Activated T-cell treated with anti-CD3 and anti-CD28 coated beads, Interleukin-2, amount 50 U/mL, for 4 hours (primary cell): ENCODE measurements at places on chromosomes 2 and 18. TPM values are rescaled to one million over a fixed set of nuclear protein-coding genes. Genes with fewer than 3 reads are reported as not detected.

GRCh38 chr2:146632707-146633106 is 1212.1 kb upstream of the ACVR2A start:
- DNase-seq, result no peak

DNA sequence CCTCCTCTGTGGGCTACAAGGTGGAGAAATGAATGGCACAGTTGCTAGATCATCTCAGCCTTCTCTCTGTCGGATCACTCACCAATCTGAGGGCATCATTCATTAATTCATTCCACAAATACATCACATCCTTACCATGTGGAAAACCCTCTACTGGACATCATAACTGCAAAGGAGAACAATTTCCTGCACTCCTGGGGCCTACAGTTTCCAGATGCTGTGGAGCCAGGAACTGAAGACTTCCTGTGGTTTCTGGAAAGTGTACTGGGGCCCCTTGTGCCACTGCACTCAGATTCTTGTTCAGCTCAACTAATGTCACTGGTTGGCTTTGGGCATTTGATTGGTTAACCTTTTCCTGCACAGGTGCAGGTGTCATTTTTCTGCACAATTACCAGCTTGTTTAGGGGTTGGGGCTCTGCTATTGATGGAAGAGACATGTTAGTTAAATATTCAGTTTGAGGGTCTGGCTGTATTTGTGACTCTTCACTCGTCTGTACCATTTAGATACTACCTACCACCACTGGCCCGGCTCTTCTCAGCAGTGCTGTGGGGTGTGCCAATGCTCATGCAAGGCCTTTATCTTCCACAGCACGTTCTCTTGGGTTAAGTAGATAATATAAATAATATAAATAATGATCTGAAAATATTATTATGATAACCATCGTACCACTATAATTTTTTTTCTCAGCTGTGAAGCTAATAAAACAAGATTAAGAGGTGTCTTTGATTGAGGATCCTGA is 427.3 kb downstream of the TSN start:
- DNase-seq, result no peak

GRCh38 chr2:179106676-179107428 is 56.9 kb upstream of the CCDC141 start:
- DNase-seq, result no peak

DNA sequence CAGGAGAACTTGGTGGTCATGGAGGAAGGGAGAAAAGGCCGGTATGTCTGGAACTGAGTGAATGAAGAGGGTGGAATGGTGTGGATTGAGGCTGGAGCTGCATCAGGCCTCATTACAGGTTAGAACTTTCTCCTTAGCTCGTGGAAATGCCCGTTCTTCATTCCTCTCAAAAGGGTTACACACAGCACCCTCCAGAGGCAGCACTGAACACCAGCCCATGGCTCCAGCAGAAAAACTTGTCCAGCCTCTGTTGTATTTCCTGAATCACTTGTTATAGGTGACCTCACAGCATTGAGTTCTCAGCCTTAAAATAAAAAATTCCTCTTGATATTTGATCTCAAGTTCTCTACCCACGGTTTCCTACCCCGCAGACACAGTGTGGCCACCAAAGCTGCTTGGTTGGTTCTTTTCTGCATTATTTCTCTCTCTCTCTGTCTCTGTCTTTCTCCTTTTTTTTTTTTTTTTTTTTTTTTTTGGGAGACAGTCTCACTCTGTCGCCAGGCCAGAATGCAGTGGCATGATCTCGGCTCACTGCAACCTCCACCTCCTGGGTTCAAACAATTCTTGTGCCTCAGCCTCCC is 89.6 kb downstream of the ITGB1BP1 start:
- DNase-seq, result no peak

DNA sequence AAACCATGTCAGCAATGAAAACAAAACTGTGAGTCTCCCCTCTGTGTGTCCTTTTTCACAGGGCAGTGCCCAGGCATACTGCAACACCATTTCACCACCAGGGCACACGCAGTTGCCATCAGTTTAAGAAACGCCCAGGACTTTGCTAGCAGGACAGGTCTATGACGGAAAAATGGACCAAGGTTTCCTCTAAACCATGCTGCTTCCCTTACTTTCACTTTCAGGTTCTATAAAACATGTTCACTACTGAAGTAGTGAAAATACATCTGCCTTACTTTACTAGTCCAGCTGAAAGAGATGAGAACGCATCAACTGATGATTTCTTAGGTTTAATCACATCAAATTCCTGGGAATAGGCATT is 110.5 kb downstream of the TCF4 start:
- DNase-seq, result no peak

GRCh38 chr18:63339920-63340484 is 20.4 kb upstream of the BCL2 start:
- peak; percentile 43 for DNase-seq

GRCh38 chr2:223442847-223443246 is 159.3 kb downstream of the SCG2 start:
- DNase-seq, result no peak

- no peak for DNase-seq
Measured at GRCh38 chr2:209529579-209529978, 105.7 kb downstream of the MAP2 start.

DNA sequence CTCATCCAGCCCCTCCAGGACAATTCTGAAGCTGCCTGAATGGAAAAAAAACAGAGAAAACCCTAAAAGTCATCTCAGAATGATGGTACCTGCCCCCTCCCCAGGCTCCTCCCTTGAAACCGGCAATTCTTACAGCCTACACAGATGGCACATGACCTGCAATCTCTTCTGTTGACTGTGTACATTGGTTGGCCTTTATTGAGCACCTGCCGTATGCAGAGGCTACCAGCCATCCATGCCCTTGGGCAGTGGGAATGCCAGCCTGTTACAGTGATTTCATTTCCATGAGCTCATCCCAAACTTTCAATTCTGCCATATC is 57.1 kb downstream of the EMX1 start:
- DNase-seq, result no peak

GRCh38 chr18:60172030-60172429 is 200.5 kb downstream of the MC4R start:
- no peak for DNase-seq

DNA sequence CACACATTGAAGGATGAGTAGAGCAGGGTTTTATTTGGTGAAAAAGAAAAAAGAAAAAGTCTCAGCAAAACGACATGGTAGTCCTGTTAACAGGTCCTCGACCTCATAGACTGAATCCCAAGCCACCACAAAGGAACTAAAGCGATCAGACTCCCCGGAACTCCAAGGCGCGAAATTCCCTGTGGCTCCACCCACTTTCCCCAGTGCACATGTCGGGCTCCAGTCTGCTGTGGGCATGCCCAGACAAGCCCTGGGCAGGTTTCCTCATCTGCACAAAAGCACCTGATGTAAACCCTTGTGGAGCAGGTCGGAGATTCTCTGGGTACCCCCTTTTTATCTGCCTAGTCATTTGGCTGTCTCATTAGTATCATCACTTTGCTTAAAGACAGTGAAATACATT is 170.7 kb upstream of the FSIP2 start:
- no peak for DNase-seq

- DNase-seq, result no peak
Measured at GRCh38 chr18:57747809-57748680, 55.1 kb downstream of the ATP8B1 start.

DNA sequence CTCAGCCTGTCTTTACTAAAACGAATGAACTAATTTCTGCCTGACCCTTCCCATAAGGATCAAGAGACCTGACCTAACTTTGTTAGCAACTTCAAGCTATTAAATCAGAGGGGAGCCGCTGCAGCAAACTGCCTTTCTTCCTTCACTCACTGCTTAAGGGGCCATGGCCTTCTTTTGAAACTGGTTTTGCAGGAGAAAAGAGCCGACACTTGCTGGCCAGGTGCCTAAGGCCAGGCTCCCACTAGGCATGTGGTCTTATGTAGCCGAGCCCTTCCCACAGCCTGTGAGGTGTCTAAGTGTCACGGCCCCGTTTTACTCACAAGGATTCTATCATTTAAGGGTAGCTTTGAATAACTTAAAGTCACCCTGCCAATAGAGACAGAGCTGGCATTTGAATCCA is 130.8 kb downstream of the ZNF236 start:
- DNase-seq, result no peak

- peak; percentile 27 for DNase-seq
Measured at GRCh38 chr2:173075781-173076580, at the start of gene MAP3K20. Gene MAP3K20 (plus strand): TSS chr2:173075846. CDS start chr2:173091032, 15,186 bp downstream.

DNA sequence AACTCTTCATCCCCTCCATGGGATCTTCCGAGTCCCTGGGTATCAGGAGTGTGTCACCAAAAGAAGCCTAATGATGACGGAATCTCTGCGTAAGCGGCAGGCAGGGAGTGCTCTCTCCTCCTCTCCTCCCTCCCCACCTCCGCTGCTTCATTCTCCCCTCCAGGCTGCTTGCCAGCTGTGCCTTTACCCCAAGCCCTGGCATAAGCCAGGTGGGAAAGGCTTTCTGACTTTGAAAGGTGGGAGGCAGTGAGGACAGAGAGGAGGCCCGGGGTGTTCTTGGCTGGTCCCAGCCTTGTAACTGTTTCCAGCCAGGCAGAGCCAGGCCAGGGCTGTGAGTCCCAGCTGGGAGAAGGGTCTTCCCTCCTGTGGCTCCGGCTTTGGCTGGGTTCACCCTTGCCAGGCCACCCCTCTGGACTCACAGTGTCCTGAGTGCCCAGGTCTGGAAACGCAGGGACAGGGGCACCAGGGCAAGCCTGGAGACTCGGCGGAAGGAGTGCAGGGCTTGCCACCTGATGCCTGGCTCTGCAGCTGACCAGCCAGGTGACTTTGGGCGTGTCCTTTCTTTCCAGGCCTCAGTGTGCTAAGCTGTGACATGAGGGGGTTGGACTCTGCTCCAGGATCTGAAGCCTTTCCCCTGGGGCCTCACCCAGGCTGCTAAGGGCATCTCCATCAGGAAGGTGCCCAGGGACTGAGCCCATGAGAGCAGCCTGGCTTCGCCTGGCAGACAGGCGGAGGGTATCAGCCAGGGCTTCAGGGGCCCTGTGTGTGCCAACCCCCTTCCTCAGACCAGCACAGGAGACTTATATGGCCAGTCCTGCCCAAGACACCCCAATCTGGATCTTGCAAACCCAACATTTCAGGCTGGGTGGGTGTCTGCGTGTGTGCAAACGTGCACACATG is 32.7 kb upstream of the HPCAL1 start:
- peak; percentile 3 for DNase-seq

DNA sequence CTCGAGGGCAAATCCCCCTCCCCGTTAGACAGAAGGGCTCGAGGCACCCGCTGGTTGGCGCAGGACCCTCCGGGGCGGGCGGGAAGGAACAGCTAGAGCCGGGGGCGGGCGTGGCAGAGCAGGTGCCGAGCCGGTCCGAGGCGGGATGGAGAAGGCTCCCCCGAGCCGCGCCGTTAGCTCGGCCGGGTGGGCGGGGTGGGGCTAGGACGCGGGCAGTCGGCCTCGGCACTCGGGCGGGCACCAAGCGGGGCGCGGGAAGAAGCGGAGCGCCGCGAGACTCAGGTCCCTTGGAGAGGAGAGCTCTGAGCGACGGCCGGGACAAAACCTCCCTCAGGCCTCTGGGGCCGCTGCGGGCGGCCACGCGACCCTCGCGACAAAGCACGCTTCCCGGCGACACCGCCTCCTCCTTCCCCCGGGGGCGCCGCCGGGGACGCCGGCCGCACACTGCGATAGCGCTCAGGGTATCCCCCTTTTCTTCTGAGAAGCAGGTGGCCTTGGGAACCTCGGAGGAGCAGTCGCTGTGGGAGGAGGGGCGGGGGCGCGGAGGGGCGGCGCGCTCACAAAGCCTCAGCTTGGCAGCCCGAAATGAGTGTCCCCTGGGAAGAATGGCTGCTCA is 721 bp downstream of the FHOD3 start:
- DNase-seq, result no peak

The SLC1A4 gene
- 16.7 TPM for total RNA-seq

The CRYGB gene
- not detected for total RNA-seq

The PASK gene
- total RNA-seq, result 35.6 TPM

The LRP2 gene
- total RNA-seq, result 0.03 TPM

The ZBTB7C gene
- total RNA-seq, result 0.29 TPM

The PLGLB1 gene
- total RNA-seq, result 0.35 TPM

The ATP6V1C2 gene
- total RNA-seq, result not detected

The CPS1 gene
- total RNA-seq, result 0.73 TPM

The DSC1 gene
- total RNA-seq, result not detected
